ENCODE measurements at places on chromosomes 2 and 18. TPM values are rescaled to one million over a fixed set of nuclear protein-coding genes. Genes with fewer than 3 reads are reported as not detected.

KCNJ3 gene
- total RNA-seq = not detected

CRYBA2 gene
- not detected for total RNA-seq

IMPACT gene
- total RNA-seq = 23.1 TPM

CTAGE1 gene
- not detected for total RNA-seq

TNFRSF11A gene
- total RNA-seq = under 0.01 TPM

EML6 gene
- total RNA-seq = 4.1 TPM

PIEZO2 gene
- not detected for total RNA-seq

SH3BP4 gene
- 32.7 TPM for total RNA-seq

C1GALT1C1L gene
- 0.78 TPM for total RNA-seq

ERFE gene
- total RNA-seq = 7.0 TPM

STARD6 gene
- not detected for total RNA-seq

KCNK3 gene
- not detected for total RNA-seq

CYP26B1 gene
- 2.5 TPM for total RNA-seq

SLC40A1 gene
- 0.73 TPM for total RNA-seq

SLC4A1AP gene
- total RNA-seq = 17.3 TPM

VWA3B gene
- not detected for total RNA-seq

MYO7B gene
- total RNA-seq = 0.37 TPM

CNTNAP5 gene
- total RNA-seq = not detected

CD8B2 gene
- total RNA-seq = not detected

GAL3ST2 gene
- not detected for total RNA-seq

REG3G gene
- not detected for total RNA-seq

UGT1A8 gene
- not detected for total RNA-seq

USP40 gene
- total RNA-seq = 22.0 TPM

SP9 gene
- under 0.01 TPM for total RNA-seq

ALLC gene
- total RNA-seq = not detected

IL37 gene
- not detected for total RNA-seq

AKAIN1 gene
- total RNA-seq = not detected

DYNC2LI1 gene
- total RNA-seq = 15.4 TPM

VIL1 gene
- total RNA-seq = under 0.01 TPM

UGT1A3 gene
- total RNA-seq = not detected

EMX1 gene
- total RNA-seq = not detected

MYCN gene
- total RNA-seq = not detected

C2orf80 gene
- total RNA-seq = not detected

DIPK1C gene
- total RNA-seq = not detected

EFR3B gene
- total RNA-seq = 0.37 TPM

FIGN gene
- 1.1 TPM for total RNA-seq

SLC5A7 gene
- total RNA-seq = not detected

SPIRE1 gene
- 18.7 TPM for total RNA-seq

CROCC2 gene
- total RNA-seq = 0.20 TPM

DUSP19 gene
- total RNA-seq = 2.2 TPM

RUFY4 gene
- not detected for total RNA-seq

GPR55 gene
- under 0.01 TPM for total RNA-seq

UGT1A1 gene
- not detected for total RNA-seq
